Epithelial cell of alveolus of lung (primary cell): ENCODE measurements at places on chromosomes 2 and 18. TPM values are rescaled to one million over a fixed set of nuclear protein-coding genes. Genes with fewer than 3 reads are reported as not detected.

The MAB21L4 gene
- total RNA-seq = not detected in 2 replicates

The PLEKHA3 gene
- 4.8 and 6.0 TPM in 2 replicates for total RNA-seq

The PROM2 gene
- 0.72 and 1.0 TPM in 2 replicates for total RNA-seq

The ALLC gene
- total RNA-seq = not detected in 2 replicates

The DNAH7 gene
- 0.08 and 1.3 TPM in 2 replicates for total RNA-seq
